Naive thymus-derived CD4-positive, alpha-beta T cell (primary cell): ENCODE measurements at places on chromosomes 1 and 21. TPM values are rescaled to one million over a fixed set of nuclear protein-coding genes. Genes with fewer than 3 reads are reported as not detected.
A peak's percentile ranks its signal among the peaks of the same experiment; 100 is the strongest.

DNA sequence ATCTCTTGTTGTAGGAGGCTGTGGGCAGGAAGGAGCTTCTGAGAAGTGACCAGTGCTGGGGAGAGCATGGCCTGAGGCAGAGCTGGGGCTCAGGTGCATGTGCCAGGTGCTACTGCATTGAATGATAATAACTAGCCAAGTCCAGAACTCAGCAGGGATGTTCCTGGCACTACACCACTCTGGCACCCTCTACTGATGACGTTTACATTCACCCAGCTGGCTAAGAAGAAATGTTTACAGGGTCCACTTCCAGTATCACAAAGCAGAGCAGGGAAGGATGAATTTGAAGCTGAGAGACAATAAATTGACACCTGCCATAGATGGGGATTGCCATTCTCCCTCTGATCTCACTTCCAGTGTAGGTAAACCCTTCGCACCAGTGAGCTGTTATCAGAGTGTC, 411.8 kb downstream of the SETD4 start:
- no peak for DNase-seq

GRCh38 chr1:244974106-244974505, 109.8 kb upstream of the HNRNPU start:
- no peak for DNase-seq

DNA sequence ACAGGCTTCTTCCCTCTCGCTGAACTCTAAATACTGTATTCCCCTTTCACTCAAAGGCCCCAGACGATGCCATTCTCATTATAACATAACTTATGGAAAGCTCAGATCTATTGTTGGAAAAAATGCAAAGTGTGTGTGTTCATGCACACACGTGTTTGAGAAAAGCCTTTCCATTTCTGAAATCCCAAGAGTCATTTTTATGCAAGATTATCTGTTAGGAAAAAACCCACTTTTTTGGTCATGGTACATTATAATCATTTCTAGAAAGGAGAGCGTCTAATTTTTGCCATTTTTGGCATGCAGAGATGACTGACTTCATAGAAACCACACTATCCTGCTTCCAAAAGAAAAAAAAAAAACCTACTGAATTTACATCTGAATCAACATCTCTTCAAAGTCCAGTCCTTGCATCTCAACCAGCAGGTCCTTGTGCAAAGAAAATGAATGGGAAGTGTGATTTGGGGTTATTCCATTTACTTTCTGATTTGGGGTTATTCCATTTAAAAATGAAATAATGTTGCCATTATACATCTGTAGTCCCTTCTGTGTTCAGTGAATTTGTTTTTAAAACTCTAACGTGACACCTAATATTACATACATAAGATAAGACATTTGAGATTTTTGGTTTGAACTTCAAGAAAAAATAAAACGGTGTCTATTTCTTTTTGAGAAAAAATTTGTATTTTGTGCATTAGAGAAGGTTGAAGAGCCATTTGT, 150.3 kb downstream of the DHRS3 start:
- DNase-seq, result no peak

DNA sequence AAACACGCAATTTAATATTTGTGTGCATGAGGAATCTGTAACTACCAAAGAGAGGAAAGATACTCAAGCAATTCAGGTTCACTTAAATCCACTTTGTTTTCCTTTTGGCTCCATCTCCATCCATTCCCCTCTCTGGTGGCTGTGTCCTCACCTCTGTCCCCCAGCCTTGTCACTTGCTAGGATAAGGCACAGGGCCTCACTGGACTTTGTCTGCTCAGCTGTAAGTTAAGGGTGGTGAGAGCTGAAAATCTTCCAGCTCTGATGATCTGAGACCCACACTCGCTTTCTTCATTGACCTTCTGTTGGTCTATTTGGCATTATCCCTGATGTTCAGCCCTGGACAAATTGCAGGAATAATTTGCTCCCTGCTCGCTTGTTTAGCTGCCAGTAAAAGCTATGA, 56.5 kb downstream of the RHOU start:
- no peak for DNase-seq

- no peak for DNase-seq
Measured at GRCh38 chr1:84247425-84248220, 53.9 kb upstream of the SAMD13 start.

- DNase-seq, result no peak
Measured at GRCh38 chr1:7691576-7691975, 79.5 kb upstream of the VAMP3 start.

- DNase-seq, result no peak
Measured at GRCh38 chr1:217181176-217181746, 449.6 kb downstream of the GPATCH2 start.

DNA sequence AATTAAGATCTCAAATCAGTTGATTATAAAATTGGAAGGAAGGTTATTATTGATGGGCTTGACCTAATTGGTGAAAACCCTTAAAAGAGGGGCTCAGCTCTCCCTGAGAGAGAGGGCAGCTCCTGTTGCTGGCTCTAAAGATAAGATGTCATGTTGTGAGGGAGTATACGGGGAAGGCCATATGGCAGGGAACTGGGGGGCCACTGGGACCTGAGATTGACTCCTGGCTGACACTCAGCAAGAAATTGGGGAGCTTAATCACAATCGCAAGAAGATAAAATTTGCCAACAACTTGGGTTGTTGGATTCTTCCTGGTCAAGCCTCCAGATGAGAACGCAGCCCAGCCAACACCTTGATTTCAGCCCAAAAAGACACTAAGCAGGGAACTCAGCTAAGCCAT, 69.7 kb upstream of the KCNJ6 start:
- DNase-seq, result no peak

GRCh38 chr1:66439031-66439740, 94.8 kb upstream of the SGIP1 start:
- no peak for DNase-seq

DNA sequence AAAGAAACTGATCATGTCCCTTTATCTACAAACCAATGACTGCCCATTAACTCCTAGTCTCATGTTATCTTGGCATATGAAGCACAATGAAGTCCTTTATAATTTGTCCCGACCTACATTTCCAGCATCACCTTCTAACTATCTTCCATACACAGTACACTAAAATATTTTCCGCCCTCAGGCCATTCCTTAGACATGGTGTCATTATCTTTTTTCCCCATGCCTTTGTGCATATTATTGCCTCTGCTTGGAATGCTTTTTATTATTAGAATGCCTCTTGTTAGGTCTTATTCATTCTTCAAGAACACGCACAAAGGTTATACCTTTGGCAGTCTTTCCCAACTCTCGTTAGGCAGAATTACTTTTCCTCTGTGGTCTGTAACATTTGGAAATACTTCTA, 39.6 kb downstream of the ATG4C start:
- no peak for DNase-seq

- DNase-seq, result no peak
Measured at GRCh38 chr1:205475855-205476254, 20.0 kb upstream of the BLACAT1 start.

- no peak for DNase-seq
Measured at GRCh38 chr1:9595156-9595967, 6.7 kb downstream of the TMEM201 start.

GRCh38 chr1:81670286-81670685, 130.4 kb upstream of the ADGRL2 start:
- no peak for DNase-seq

DNA sequence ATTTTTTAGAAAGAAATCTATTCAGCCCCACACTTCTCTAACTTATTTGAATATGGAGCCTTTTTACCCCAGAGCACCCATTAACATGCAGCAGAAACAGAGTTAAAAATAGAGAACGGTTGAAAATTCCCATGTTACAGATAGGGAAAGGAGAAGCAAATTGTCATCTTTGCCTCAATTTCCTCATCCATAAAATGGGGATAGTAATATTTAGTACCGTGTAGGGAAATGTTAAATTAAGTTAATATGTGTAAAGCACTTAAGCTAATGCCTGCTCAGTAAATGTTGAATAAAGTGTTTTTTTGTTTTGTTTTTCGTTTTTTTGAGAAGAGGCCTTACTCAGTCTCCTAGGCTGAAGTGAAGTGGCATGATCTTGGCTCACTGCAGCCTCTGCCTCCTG, 50.3 kb downstream of the NAV1 start:
- no peak for DNase-seq

DNA sequence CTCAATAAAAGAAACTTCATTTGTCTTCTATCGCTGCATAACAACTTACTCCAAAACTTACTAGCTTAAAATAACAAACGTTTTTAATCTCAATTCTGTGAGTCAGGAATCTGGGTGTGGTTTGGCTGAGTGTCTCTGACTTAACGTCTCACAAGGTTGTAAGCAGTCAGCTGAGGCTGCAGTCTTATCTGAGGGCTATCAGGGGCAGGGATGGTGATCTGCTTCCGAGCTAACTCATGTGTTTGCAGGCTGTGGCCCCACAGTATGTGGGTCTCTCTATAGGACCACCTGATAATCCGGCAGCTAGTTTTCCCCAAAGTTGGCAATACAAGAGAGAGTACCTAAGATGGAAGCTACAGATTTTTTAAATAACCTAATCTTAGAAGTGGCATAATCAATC, 234.2 kb upstream of the FGGY start:
- no peak for DNase-seq

- no peak for DNase-seq
Measured at GRCh38 chr1:205210756-205211168, 740 bp downstream of the DSTYK start.

DNA sequence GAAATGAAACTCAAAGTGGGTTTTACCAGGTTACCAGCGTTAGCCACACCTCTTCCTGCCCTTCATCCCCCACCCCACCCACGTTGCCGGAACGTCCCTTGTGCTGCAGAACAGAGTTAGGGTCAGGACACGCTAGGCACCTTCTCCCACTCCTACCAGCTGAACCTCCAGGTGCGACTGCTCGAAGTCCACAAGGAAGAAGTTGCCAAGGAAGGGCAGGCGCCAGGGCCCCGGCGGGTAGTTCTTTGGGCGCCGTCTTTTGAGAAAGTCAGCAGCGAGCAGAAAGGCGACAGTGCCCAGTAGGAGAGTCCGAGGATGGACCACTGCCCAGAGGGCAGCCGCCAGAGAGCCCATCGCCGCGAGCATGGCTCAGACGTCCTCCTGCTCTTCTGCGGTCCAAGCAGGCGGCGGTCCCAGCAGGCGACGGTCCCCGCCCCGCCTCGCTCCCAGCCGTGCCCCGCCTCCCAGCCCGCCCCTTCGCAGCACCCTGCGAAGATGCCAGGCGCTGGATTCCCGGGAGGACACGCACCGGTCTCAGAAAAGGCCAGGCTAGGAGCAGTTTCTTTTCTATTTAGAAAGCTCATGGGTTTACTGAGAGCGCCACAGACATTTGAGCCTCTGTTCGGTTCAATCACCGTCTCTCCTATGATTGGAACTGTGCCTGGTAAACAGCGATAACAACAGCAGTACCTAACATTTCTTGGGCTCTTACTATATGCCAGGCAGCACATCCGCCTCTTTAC, at the start of gene CYP2J2:
Gene CYP2J2 (minus strand): TSS at position 393 of the 743 bp plus-strand sequence. CDS start 27 bp downstream, at position 366.
- DNase-seq, result peak; percentile 11

GRCh38 chr1:92854101-92854785, 22.4 kb downstream of the RPL5 start:
- DNase-seq, result no peak

GRCh38 chr1:53446051-53446450, 13.1 kb upstream of the DMRTB1 start:
- DNase-seq, result no peak

DNA sequence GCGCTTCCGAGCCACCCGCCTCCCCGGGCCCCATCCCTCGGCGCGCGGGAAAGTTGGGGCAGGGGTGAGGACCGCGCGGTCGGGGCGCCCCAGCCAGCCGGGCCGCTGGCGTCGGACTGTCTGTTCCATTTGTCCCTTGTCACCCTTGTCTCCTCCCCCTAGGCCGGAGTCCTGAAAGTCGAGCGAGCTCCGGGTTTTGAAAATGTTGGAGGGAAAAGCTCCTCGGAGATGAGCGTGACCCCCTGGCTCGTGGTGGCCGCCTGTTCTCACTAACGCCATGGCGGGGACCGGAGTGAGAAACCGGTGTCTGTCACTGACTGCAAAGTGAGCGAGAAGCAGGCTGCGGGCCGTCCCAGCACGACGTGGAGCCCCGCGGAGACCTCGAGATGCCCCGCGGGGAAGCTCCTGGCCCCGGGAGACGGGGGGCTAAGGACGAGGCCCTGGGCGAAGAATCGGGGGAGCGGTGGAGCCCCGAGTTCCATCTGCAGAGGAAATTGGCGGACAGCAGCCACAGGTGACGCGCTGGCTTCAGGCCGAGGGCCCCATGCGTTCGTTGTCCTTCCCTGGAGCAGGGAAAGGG, 491 bp downstream of the PER3 start:
- DNase-seq, result no peak

DNA sequence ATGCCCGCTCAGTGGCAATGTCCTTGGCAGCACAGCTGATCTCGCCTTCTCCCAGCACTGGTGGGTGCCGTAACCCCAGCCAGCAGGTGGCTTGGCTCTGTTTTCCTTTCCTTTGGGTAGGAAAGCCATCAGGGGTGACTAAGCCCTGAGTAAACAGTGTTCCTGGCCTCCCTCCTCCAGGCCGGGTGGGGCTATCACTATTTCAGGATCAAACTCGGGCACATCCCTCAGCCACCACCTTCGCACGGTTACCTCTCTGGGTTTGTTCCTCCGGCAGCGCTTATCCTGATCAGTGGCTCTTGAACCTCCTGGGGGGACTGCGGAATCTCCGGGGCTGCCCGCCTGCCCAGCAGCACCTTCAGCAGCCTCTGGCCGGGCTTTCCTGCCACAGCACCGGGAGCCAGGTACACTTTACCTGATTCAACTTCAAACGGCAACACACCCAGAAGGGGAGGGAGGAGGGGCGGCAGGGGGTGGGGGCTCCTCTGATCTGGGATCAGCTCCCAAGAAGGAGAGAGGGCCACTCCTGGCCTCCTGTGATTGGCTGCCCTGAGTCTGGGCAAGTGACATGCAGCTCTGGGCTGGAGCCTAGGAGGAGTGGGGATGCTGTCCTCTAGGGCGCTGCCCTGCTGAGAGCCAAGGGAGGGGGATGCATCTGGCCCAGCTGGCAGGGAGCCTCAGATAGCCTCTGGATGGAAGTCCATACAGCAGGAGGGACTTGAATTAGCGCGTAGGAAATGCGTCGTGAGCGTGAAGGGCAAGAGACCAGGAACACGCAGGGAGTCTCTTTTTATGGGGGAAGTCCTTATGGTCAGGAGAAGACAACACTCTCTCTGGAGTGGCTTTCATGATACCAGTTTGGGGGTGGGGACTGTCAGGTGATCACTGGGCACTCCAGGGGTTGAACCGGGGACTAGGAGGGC, at the start of gene ASCL5:
Gene ASCL5 (minus strand): TSS at position 353 of the 923 bp plus-strand sequence. CDS start 11,812 bp downstream, outside the sequence.
- DNase-seq, result no peak

- DNase-seq, result no peak
Measured at GRCh38 chr1:151131701-151132334, 14.6 kb downstream of the SEMA6C start.

- peak; percentile 60 for DNase-seq
Measured at GRCh38 chr1:185670187-185670627, 64.0 kb upstream of the HMCN1 start.

The TMPRSS3 gene
- 2.9 TPM for polyA plus RNA-seq

The RUNX3 gene
- 25.8 TPM for polyA plus RNA-seq

The STXBP3 gene
- polyA plus RNA-seq, result 47.8 TPM

The TRIM46 gene
- 0.69 TPM for polyA plus RNA-seq

The SPOCD1 gene
- not detected for polyA plus RNA-seq

The CFHR1 gene
- not detected for polyA plus RNA-seq

The RAVER2 gene
- polyA plus RNA-seq, result 0.45 TPM

The LRRN2 gene
- not detected for polyA plus RNA-seq

The HEYL gene
- polyA plus RNA-seq, result 0.18 TPM
